ENCODE measurements at places on chromosomes 7 and 10.

DNA sequence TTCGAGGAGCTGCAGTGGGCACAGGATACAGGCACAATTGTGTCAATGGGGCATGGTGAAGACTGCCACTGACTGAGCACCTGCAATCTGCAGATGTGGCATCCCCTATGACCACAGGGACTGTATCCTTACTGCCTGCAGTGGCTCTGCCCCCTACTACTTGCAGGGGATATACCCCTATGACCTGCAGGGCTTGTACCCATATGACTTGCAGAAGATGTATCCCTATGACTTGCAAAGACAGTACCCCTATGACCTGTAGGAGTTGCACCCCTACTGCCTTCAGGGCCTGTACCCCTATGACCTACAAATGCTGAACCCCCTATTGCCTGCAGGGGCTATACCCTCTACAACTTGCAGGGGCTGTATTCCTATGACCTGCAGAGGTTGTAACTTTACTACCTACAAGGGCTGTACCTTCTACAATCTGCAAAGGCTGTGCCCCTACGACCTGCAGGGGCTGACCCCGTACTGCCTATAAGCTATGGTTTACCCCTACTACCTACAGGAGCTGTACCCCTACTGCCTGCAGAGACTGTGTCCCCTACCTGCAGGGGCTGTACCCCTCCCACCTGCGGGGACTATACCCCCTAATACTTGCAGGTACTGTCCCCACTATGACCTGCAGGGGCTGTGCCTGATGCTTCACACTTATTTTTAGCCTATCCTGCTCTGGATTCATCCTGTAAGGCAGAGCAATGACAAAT is 65.9 kb upstream of the ADAM12 start:
- no peak for DNase-seq

GRCh38 chr10:89351780-89352597 is 24.2 kb downstream of the IFIT3 start:
- DNase-seq, result no peak

DNA sequence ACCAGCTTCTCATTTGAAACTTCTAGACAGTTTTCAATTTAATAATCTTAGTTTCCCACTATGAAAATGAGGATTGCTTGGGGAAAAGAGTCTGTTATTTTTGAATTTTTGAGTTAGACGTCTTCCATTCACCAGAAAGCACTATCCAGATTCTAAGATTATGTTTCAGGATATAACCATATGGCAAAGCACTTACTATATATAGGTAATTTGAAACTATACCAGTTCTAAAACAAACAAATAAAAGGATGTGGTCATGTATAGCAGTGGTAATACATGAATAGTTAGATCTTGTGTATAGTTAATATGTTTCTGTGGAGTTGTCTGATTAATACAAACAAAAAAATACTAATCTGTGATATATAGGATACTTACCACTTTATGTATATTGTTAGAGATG is 320.0 kb downstream of the EXOC4 start:
- no peak for DNase-seq

DNA sequence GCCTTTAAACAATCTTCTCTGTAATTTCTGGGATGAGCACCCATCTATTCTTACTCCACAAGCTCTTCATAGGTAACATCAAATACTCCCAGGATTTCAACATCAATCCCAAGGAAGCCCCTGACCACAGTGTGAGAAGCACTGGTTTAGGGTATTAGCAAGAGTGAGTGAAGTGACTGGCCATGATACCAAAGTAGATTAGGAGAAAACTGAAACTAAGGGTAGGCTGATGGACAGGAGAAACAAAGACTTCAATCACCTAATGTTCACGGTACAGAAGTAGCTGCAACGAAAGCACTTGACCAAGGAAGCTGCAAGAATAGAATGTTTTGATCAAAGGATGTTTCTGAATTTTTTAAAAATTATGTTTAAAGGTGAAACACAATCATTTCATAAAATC is 49.8 kb downstream of the LMBR1 start:
- DNase-seq, result no peak

- no peak for DNase-seq
Measured at GRCh38 chr7:51024867-51025266, 242.2 kb upstream of the GRB10 start.

GRCh38 chr7:64834989-64835388 is 40.8 kb downstream of the ZNF138 start:
- DNase-seq, result no peak

GRCh38 chr10:50576245-50576815 is 47.4 kb downstream of the SGMS1 start:
- DNase-seq, result no peak

GRCh38 chr7:139842401-139843210 is 13.5 kb downstream of the TBXAS1 start:
- no peak for DNase-seq

GRCh38 chr7:42479816-42480633 is 243.0 kb upstream of the GLI3 start:
- DNase-seq, result no peak

GRCh38 chr10:50574305-50574704 is 49.5 kb downstream of the SGMS1 start:
- DNase-seq, result no peak

DNA sequence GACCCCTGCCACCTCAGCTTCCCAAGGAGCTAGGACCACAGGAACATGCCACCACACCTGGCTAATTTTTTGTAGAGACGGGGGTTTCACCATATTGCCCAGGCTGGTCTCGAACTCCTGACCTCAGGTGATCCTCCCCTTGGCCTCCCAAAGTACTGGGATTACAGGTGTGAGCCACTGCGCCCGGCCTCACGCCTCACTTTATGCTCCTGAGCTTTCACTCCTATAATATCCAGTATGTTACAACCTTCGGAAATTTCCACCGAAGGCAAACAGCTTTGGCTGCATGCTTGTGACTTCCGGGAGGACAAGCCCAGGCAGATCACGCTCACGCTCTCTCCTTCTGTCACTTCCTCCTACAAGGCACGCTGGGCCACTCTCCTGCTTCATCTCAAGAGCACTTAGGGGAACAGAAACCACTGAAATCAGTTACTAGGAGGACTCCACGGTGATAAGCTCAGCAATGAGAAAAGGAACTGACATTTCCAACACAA is 4.4 kb upstream of the MAD1L1 start:
- DNase-seq, result peak; percentile 81

- DNase-seq, result no peak
Measured at GRCh38 chr10:10542477-10542876, 475.2 kb upstream of the CELF2 start.

DNA sequence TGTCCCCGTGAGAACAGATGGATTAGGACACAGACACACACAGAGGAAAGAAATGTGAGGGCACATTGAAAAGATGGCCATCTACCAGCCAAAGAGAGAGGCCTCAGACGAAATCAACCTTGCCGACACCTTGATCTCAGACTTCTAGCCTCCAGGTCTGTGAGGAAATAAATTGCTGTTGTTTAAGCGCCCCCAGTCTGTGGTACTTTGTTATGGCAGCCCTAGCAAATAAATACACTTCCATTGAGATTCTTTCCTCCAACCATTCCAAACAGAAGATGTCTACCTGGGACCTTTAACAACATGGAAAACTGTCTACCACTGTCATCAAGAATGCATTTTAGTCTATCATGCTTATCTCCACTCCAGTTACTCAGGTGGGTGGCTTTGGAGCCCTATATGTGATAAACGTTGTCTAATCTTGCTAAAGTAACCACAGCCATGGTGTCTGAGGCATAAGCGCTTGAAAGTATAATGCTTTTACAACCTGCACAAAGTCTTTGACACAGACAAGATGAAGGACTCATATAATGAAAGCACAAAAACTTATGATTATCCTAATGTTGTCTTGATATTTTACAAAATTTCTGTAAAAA is 244.3 kb downstream of the MTERF1 start:
- DNase-seq, result no peak

- DNase-seq, result no peak
Measured at GRCh38 chr7:131934452-131934851, 378.0 kb upstream of the PODXL start.

DNA sequence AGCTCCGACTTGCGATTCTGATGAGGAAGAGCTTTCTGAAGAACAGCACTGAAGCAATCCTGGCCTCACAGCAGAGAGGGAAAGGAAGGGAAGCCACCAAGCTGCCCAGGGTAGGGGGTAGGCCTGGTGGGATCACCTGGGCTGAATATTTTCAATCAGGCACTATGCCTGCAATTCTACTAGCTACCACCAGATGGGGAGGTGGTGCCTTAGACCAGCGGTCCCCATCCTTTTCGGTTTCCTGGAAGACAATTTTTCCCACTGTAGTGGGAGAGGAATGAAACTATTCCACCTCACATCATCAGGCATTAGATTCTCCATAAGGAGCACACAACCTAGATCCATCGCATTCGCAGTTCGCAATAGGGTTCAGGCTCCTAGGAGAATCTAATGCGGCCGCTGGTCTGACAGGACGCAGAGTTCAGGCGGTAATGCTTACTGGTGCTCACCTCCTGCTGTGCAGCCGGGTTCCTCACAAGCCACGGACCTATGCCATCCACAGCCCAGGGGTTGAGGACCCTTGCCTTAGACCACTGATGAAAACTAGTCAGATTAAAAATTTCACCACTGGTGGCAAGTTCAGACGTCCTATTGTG is 2.7 kb downstream of the LRRC20 start:
- no peak for DNase-seq

- peak; percentile 20 for DNase-seq
Measured at GRCh38 chr7:92835851-92836488, 403 bp downstream of the CDK6 start.

GRCh38 chr10:69411476-69411875 is 5.2 kb downstream of the TACR2 start:
- DNase-seq, result no peak

- DNase-seq, result no peak
Measured at GRCh38 chr10:112126172-112126571, 57.4 kb downstream of the GPAM start.

- DNase-seq, result no peak
Measured at GRCh38 chr10:28913436-28914237, 236.3 kb downstream of the BAMBI start.

DNA sequence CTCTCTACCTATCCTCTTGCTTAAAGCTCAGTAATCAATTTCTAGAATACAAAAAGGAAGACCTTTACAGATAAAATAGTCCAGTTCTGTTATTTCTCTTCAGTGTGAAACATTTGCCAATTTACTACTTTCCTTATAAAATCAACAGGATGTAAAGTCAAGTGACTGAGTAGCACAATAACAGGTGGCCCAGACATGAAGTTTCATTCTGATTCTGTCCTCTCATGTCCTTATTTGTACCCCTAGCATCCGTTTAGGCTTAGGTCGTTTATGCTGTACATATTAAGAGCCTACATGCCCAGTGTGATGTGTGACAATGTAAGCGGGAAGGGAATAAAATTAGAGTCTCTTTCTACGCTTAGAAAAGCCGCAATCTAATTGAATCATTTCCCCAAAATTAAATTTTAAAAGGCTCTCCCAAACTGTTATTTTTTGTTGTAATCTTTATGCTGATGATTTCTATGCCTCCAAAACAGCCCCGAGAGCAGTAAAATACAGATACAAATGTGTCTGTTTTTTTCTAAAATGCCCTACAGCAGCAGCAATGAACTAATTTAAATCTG is 29.1 kb downstream of the EPC1 start:
- no peak for DNase-seq

DNA sequence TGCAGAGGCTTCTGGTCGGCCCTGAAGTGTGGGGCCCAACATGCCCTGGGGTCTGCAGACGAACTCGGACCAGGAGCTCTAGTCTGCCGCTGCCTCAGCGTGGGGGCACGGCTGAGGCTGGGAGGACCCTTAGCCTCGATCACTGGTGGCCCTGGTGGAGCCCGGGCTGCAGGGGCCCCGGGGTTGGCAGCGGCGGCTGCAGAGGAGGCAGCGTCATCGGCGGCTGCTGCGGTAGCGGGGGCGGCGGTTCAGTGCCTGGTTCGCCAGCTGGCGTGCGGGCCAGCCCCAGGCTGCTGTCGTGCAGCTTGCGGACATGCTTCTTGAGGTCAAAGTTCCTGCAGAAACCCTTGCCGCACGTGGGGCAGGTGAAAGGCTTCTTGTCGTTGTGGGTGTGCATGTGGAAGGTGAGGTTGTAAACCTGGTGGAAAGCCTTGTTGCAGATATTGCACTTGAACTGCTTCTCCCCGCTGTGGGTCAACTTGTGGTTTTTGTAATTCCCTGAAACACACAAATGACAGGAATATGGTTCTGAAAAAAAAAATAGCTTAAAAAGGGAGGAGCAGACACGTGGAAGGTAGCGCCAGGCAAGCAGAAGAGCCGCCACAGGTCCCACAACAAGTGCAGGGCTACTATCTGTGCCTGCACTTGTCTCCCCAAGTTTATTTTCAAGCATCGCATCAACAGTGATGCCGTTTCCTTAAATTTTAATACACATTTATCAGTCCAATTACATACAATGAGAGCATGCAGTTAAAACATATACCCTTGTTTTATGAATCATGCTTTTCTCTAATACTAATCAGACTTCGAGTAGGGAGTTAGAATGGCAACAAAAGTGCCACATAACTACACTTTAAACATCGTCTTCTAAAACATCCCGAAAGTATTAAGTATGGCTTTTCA is 2.4 kb downstream of the FEZF1 start:
- no peak for DNase-seq

- no peak for DNase-seq
Measured at GRCh38 chr10:71473671-71474599, 77.2 kb downstream of the CDH23 start.

- DNase-seq, result no peak
Measured at GRCh38 chr7:105016709-105017656, 3.0 kb downstream of the KMT2E start.

- no peak for DNase-seq
Measured at GRCh38 chr10:125163803-125164202, 3.4 kb upstream of the CTBP2 start.

DNA sequence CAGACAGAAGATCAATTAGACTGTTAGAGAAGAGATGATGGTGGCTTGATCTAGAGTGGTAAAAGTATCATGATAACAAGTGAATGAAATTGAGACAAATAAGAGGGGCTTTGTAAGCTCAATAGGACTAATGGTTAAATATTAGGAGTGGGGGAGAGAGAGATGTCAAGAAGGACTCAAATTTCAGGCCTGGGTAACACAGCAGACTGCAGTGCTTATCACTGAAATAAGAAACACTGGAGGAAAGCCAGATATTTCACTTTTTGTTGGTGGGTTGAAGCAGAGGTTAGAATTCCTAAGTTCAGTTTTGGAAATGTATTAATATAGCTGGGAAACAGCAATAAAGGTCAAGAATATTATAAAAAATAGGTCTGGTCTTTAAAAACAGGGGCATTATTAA is 74.6 kb downstream of the ORC5 start:
- no peak for DNase-seq

- no peak for DNase-seq
Measured at GRCh38 chr10:73876157-73876556, 1.8 kb upstream of the CAMK2G start.

- no peak for DNase-seq
Measured at GRCh38 chr10:76311752-76312636, 880.6 kb downstream of the LRMDA start.

- no peak for DNase-seq
Measured at GRCh38 chr7:120876922-120877321, 19.0 kb upstream of the TSPAN12 start.

- no peak for DNase-seq
Measured at GRCh38 chr10:373526-374309, 238.5 kb downstream of the ZMYND11 start.
